ENCODE measurements at places on chromosomes 5 and 9.

GRCh38 chr5:10537624-10538023, 26.2 kb upstream of the ANKRD33B start:
- no peak for DNase-seq

- DNase-seq, result no peak
Observed at GRCh38 chr9:17088566-17088965, 46.3 kb upstream of the CNTLN start.

DNA sequence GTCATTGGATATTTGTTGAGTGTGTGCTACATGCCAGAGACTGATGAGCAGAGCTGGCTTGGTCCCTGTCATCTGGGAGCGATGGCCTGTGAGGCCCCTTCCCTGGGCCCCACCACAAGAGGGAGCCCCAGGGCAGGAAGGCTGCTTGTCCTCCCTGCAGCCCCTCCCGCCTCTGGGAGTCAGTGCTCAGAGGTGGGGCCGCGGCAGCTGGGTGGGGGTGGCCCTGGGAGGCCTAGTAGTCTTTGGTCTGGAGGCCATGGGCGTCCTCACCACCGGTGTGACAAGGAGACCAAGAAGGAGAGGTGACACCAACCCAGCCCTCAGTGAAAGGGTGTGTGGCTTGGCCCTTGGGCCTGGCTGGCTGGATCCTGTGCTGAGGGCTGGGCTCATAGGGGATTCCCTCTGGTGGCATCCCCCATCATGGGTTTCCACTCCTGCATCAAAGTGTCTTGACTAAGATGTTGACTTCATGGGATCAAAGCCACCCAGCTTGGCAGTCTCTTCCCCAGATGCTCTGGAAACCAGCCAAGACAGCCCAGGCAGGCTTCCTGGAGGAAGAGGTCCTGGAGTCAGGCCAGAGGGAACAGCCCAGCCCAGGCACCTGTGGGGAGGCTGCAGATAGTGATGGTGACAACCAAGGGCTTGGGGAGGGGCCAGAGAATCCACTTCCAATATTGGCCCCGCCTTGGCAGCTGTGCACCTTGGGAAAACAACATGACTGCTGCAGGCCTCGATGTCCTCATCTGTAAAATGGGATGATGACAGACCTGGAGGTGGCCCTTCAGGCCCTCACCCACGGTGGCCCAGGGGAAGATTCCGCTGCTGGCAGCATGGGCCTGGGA, 166.7 kb downstream of the GAPVD1 start:
- peak; percentile 11 for DNase-seq

GRCh38 chr9:14262827-14263226, 51.1 kb downstream of the NFIB start:
- DNase-seq, result no peak

DNA sequence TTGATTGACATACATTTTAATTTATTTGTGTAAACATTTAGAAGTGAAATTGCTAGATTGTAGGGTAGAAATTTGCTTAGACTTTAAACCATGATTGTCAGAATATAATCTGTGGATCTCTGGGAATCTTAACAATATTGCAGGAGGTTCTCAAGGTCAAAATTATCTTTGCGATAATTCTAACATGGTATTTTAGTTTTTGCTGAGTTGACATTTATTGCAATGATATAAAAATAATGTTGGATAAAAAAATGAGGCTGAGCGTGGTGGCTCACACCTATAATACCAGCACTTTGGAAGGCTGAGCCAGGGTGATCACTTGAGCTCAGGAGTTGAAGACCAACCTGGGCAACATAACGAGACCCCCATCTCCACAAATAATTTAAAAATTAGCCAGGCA, 70.3 kb upstream of the SGCD start:
- DNase-seq, result no peak

GRCh38 chr9:133641396-133641655, 5.2 kb downstream of the DBH start:
- no peak for DNase-seq

DNA sequence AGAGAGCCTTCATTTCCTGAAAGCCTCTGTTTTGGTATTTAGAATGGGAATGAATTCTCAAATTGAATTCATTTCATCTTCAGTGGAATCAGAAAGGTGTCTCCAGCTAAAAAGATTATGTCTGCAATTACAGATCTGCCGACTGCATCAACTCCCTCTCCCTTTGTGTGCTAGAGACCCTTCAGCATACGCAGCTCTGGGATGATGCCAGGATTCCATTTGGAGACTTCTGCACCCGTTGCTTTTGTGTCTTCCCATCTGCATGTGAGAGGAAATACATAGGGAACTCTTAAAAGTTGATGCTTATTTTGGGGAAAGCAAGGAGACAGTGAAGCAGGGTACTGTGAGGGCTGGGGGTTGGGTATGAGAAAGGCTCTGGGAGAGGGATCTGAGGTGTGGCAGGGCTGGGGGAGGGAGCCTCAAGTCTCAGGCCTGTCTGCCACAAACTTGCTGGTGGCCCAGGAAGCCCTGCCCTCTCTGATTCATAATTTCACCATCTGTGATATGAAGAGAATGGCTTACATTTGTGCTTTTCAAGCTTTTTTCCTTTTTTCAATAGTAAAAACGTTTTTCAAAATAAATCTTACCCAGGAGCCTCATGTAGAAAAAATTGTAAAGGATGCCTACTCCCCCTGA, 89.7 kb upstream of the SAP30L start:
- DNase-seq, result peak; percentile 32

All from mammary epithelial cell (primary cell).